T-helper 17 cell (primary cell): ENCODE measurements at places on chromosomes 1 and 21. TPM values are rescaled to one million over a fixed set of nuclear protein-coding genes. Genes with fewer than 3 reads are reported as not detected.

GRCh38 chr1:92822879-92823278 is 9.0 kb upstream of the RPL5 start:
- H3K4me1 ChIP-seq: no peaks in the 10 kb centered on the region
- peaks cover 12% of the 10 kb centered on the region for H3K27me3 ChIP-seq
- H3K27ac ChIP-seq: no peak overlapping the region
- H3K4me3 ChIP-seq: no peak overlapping the region

DNA sequence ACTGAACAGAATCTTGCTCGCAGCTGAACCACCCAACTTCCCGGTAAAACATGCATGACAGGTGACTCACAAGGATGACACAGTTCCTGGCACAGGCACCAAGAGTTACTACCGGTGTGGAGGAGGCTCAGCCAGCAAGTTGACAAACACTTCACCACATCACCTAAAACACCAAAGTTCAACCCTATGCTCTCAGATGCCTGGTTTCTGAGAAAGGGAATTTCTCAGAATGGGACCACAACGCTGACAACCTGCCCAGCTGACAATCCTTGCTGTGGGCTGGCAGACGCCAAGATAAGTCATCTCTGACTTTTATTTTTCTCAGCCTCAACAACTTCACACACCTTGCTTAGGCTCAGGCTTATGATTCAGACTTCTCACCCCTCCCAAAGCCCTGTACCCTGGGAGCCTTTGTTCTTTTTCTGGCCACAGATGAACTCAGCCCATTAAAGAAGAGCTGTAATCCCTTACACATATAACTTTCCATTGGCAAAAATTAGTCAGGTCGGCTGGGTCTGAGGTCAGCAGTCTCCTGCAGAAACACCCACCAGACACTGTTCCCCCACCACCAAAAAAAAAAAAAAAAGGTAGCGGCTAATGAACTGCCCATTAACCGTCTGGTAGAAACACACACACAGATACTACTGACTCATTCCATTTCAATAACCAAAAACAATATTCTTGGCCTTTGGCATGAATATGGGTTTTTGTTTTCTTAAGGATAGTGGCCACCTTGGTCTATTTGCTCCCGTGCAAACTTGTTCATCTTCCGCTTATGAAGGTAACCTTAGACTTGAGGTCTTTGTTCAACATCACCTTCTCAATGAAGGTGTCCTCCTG is 10.8 kb upstream of the TIAM1 start:
- no peaks in the 10 kb centered on the region for H3K27me3 ChIP-seq
- H3K27ac ChIP-seq: peak overlapping the region; percentile 71

DNA sequence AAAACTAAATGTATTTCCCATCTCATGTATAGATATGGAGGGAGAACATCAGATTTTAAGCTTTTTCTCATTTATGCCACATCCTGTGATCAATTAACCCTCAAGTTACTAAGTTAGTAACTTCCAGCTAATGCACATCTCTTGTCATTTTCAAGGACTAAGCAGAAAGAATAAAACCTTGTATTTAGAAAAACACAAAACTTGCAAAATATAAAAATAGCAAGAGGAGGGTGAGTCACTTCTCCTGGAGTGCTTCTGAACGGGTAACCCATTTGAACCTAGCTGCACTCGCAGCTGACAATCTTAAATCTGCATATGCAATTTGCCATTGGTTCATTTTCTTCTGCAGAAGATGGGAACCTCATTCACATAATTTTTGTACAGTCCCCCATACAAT is 500.5 kb downstream of the SETD4 start:
- DNase-seq: no peak
- H3K4me3 ChIP-seq: no peak overlapping the region
- no peaks in the 10 kb centered on the region for H3K4me1 ChIP-seq
- H3K36me3 ChIP-seq: peaks cover 5% of the 10 kb centered on the region

The VSIG8 gene
- not detected for total RNA-seq

DNA sequence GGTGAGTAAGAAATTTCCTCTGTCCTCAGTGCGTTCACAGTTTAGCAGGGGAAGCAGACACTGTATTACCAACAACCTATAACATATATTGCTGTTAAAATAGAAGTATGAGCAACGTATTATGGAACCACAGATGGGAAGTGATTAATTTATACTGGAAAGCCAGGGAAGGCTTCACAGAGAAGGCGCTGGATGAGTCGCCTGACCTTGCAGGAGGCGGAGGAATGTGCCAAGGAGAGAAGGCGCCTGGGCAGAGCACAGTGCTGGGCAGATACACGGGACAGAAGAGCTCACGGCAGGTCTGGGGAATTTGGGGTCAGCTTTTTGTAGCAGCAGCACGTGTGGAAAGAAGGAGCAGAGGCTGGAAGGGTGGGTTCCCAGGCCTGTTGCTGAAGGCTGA is 116.3 kb downstream of the DHRS3 start:
- H3K27me3 ChIP-seq: no peaks in the 10 kb centered on the region
- DNase-seq: no peak
- H3K4me3 ChIP-seq: no peak overlapping the region
- peaks cover 11% of the 10 kb centered on the region for H3K36me3 ChIP-seq
- peaks cover 16% of the 10 kb centered on the region for H3K4me1 ChIP-seq

The SHISA4 gene
- total RNA-seq: 0.37 TPM
